ENCODE measurements at places on chromosomes 1 and 21.

DNA sequence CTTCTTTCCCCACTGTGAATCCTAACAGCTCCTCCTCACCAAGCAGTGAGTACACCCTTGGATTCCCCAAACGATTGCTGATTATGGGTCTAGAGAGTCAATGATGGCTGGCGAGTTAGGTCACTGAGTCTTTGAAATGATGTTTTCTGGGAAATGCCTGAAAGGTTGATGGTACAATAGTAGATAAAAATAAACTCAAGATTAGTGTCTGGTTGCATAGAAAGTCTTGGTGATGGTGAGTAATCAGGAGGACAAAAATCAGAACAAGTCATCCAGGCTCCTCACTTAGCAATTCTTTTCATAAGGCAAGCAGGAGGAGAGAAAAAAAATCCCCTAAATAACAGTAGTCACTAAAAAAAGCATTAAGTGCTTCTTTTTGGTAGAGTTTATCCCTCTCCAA lies 22.6 kb downstream of the HLX start:
- no peak for DNase-seq

DNA sequence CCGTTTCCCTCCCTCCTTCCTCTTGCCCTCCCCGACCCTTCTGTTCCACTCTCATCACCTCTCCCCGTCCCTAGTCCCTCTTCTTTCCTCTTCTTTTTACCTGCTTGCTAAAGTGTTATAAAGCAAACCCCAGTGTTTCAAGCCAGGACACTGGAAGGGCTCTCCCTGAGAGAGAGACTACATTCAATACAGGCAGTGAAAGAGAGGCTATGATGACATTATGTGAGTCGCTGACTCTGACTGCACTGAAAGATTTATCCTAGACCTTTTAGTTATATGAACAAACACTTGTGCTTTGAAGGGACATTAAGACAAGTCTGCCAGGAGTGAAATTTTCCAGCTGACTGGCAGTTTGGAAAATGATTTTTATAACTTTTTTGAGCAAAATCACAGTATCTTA lies 155.7 kb downstream of the S1PR1 start:
- DNase-seq, result no peak

- DNase-seq, result no peak
Observed at GRCh38 chr1:230818367-230818766, 50.0 kb downstream of the C1orf198 start.

DNA sequence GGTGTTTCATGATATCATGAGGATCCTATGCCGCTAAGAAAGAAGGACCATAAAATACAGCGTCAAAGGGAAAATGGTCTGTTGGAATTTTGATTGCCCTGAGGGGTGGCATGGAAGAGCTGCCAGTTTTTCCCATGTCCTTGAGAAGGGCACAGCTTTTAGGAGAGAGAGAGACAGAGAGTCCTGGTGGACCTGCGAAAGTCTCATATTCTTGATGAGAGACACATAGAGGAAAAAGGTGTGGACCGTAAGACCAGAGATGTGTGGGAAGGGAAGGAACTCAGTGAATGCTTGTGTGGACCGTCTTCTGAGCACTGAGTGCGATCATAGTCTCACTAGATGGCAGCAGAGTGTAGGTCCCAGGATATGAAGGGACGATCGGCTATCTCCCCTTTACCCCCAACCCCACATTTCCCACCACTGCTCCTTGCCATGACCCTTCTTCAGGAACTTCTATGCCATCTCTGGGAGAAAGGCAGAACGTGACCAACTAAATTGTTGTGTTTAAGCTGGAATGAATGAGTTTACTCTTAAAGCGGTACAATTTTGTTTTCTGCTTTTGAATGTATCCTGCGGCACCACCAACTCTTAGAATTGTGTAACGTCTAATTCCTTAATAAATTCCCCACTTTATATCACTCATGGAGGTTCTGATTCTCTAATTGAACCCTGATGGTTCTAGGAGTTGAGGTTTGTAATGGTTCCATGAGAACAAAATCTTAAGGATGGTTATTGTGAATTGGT lies 117.7 kb downstream of the CTH start:
- peak; percentile 45 for DNase-seq

GRCh38 chr1:55466373-55466772 lies 251.2 kb upstream of the USP24 start:
- DNase-seq, result no peak

- DNase-seq, result peak; percentile 99
Observed at GRCh38 chr1:226784081-226785049, 45.3 kb upstream of the ITPKB start.

- DNase-seq, result no peak
Observed at GRCh38 chr1:204075139-204075521, 2.2 kb downstream of the SOX13 start.

Measured in pons (tissue), 1 donor.